ENCODE measurements at places on chromosomes 3 and 15. TPM values are rescaled to one million over a fixed set of nuclear protein-coding genes. Genes with fewer than 3 reads are reported as not detected.

SLC12A8 gene
- total RNA-seq, result 30.7 TPM

FGF7 gene
- not detected for total RNA-seq

PIF1 gene
- 54.8 TPM for total RNA-seq

LRRN1 gene
- 0.65 TPM for total RNA-seq

BFSP2 gene
- not detected for total RNA-seq

COLQ gene
- 0.79 TPM for total RNA-seq

FANCD2OS gene
- total RNA-seq, result not detected

TRIM42 gene
- not detected for total RNA-seq

TGM5 gene
- total RNA-seq, result 1.7 TPM

SLC51A gene
- 10.3 TPM for total RNA-seq

GRK7 gene
- total RNA-seq, result not detected

SMAD6 gene
- 10.6 TPM for total RNA-seq

TIMP4 gene
- 19.0 TPM for total RNA-seq

ZBED2 gene
- 45.1 TPM for total RNA-seq

GOLGA8T gene
- total RNA-seq, result not detected

Measured in PC-9 (cell line).